CD4-positive, alpha-beta T cell treated with Interferon gamma for 1 hour (primary cell): ENCODE measurements at places on chromosomes 6 and 20.
A peak's percentile ranks its signal among the peaks of the same experiment; 100 is the strongest.

- peak; percentile 70 for DNase-seq
Observed at GRCh38 chr6:158686791-158687381, 37.0 kb downstream of the SYTL3 start.

DNA sequence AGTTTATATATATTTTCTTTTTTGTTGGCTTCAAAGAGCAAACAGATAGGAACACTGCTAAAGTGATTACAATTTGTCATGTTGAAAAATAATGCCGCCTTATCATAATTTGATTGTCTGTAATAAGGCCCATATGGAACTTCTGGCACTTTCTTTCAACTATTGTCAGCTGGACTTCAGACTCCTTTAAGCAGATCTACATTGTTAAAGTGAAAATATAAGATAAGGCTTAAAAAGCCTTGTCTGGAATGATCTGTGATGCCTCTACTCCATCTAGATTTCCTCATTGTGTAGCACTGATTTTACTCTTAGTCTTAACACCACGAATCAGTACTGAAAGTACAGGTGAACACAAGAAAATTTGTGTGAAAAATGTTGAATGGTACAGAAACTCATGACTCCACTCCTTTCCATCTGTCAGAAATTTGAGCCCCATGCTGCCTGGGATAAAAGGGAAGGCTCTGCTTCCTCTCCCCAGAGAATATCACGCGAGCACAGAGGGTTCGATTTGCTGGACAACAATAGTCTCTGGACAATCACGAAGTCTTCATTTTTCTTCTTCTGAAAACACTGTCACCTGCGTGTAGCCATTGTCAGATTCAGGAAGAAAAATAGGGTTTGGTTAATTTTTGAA is 56.0 kb downstream of the BCAS1 start:
- DNase-seq, result no peak

GRCh38 chr6:4776493-4777393 is 539 bp downstream of the CDYL start:
- DNase-seq, result peak; percentile 18

DNA sequence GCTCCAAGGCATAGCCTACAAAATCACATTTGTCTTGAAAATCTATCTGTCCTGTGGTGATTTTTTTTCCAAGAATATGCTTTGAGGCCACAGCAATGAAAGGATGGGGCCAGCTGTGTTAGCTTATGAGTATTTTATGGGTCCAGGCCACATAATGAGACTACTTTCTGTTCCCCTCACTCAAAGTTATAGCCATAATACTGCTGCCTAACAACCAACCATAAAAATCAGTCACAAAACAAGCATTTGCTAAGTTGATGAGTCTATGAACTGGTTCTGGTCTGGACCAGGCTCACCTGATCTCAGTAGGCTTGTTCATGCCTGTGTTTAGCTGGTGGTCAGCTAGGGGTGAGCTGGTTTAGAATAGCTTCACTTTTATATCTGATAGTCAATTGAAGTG is 192.5 kb upstream of the PLCB4 start:
- no peak for DNase-seq

GRCh38 chr20:16952965-16953364 is 204.8 kb downstream of the OTOR start:
- no peak for DNase-seq

DNA sequence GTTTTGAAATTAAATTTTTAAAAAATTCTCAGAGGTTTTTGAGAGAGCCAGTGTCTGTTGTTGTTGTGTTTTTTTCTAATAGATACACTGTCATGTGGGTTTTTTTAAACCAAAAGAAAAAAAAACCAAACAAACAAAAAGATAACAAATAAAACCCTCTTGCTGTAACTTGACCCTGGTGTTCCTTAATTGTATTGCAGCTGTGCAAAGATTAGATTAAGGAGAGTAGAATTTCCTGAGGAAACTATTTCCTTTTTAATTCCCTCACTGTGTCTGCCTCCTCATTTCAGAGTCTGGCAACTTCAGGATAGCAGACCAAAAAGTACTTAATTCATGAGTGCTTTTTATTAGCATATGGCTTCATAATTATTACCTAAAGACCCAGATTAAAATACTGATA is 281.9 kb downstream of the EPM2A start:
- no peak for DNase-seq

DNA sequence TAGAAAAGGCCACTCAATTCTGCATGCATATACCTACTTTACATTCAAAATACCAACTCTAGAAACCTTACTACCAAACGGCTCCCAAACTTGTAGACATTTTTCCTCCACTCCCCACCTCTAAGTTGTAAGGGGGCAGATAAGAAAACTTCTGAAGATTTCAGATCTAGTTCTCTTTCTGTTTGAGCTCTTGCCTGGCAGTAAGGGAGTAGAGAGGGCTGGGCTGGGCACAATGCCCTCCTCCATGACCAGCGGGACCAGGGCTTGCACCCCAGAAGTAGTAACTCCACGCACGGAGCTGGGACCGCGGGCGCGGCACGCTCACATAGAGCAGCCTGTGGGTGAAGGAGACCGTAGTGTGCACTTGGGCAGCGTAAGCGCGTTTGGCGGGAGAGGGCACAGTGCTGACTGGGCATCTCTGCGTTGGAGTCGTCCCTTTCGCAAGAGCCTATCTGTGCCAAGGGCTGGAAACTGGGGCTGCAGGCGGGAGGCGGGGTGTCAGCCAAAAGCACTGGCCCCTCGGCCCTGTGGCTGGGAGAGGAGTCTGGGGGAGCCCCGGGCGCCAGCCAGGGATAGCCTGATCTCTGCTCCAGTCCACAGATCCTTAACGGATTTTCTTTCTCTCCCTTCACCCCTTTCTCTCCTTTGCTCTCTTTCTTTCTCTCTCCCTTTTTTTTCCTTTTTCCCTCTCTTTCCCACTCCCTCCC is 32.4 kb downstream of the PHACTR1 start:
- no peak for DNase-seq

DNA sequence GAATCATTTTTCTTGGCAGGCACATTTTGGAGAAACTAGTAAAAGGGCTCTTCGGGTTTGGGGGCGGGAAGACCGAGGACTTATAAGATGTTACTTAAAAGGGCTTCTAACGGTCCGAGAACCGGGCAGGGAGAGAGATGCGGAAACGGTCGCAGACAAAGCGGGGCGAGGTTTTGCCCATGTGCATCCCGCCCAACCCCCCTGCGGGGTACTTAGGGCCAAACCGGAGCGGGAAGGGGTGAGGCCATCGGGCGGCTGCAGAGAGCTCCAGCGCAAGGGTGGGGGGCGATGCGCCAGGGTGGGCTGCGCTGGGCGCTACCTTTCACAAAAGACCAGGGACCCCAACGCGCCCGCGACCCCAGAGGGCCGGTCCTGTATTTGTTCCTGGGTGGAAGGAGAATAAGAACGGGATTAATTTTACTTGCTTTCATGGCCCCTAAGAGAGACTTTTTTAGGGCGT is 616 bp downstream of the TUBB start:
- DNase-seq, result peak; percentile 60

GRCh38 chr6:82179415-82179814 is 68.1 kb downstream of the IBTK start:
- DNase-seq, result no peak

DNA sequence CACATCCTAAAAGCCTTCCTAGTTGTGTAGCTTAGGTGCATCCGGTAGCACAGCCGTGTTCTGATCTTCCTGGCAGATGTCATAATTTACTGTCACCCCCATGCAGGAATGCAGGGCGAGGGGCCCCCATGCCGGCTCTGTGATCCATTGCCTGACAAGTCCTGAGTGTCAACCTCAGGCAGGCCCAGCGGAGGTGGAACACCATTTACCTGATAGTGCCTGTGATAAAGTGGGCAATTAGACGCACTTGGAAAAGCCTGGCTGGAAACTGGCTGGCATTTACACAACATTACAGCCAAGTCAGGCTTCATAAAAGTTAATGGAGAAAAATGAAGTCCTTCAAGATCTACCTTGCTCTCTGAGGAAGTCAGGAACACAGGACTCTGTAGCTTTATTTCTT is 521.4 kb upstream of the JAG1 start:
- no peak for DNase-seq

DNA sequence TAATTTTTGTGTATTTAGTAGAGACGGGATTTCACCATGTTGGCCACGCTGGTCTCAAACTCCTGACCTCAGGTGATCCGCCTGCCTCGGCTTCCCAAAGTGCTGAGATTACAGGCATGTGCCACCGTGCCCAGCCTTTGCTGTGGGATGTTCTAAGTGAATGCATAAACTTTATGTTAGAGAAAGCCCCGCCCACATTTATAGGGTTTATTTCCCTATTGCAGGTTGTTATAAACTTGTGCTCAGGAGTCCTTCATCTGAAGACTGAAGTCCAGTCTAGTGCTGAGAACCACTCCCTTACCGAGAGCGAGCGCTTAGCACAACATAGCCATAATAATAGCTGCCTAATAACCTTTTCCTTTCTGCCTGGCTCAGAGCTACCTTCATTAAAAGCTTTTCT is 75.4 kb upstream of the ZNF217 start:
- no peak for DNase-seq

DNA sequence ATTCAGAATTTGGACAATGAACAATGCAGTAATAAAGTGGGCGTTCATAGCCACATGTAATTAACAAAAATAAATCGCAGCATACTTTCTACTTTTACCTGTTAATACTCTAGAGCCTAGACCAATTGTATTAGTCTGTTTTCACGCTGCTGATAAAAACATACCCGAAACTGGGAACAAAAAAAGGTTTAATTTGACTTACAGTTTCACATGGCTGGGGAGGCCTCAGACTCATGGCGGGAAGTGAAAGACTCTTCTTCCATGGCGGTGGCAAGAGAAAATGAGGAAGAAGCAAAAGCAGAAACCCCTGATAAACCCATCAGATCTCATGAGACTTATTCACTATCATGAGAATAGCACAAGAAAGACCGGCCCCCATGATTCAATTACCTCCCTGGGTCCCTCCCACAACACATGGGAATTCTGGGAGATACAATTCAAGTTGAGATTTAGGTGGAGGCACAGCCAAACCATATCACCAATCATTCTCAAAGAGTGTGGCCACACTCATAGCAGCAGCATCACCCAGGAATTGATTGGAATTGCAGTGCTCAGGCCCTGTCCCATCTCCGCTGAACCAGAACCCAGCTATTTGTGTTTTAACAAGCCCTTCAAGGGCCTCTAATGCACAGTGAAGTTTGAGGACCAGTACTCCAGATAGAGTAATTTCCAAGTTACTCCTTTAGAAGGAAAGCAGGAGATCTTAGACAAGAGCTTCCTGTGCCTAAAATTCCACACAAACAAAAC is 650.0 kb downstream of the KIF16B start:
- peak; percentile 27 for DNase-seq

DNA sequence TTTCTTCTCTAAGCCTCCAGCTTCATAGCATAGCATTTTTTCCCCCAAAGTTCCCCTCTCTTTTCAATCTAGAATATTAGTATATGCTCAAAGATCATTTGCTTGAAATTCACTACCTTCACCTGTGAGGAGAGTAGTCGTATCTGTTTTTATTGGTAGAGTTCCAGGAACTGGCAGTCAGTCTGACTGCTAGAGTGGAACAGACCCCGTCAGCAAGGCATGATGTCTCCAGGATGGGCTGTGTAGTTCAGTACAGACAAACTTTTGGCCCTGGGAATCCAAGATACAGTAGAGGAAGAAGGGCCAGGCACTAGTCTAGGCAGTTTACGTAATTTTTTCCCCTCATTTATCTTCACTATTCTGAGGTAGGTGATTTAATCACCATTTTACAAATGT is 29.1 kb downstream of the RALY start:
- no peak for DNase-seq

DNA sequence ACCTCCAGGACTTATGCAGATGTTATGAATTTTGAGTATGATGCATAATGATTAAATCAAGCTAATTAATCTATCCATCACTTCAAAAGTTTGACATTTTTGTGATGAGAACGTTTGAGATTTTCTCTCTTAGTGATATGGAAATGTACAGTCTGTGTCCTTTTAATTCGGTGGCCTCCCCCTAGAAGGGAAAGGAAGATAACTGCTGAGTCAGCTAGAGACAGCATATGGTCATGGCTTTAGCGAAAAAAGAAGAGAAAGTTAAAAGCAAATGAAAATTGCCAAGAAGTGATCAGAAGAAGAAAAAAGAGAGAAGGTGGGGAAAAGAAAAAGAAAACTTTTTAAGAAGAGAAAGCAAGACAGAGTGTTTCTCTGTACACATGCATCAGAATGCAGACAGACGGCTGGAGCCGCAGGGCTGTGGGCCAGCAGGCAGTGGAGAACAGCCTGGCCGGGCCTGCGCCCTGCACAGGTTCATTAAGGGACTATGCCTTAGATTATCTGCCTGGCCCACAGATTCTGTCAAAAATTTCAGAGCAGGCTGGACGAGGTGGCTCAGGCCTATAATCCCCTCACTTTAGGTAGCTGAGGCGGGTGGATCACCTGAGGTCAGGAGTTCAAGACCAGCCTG is 7.7 kb downstream of the PRR18 start:
- DNase-seq, result no peak

DNA sequence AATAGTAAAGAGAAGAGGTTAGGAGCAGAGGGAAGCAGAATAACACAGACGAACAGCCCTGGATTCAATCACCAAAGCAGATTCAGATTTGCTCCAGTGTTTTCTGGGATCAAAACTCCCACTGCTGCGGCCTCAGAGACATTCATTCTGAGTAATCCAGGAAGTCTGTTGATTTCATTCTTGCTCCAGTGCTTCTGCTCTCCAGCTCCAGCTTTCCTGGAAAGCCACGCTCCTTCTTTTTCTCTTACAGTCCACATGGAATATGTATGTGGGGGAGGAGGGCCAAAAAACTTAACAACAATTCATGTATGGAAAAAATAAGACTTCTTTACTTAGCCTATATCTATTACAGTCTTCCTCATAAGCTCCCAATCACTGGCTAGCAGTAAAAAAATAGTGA is 26.4 kb upstream of the UST start:
- DNase-seq, result no peak

DNA sequence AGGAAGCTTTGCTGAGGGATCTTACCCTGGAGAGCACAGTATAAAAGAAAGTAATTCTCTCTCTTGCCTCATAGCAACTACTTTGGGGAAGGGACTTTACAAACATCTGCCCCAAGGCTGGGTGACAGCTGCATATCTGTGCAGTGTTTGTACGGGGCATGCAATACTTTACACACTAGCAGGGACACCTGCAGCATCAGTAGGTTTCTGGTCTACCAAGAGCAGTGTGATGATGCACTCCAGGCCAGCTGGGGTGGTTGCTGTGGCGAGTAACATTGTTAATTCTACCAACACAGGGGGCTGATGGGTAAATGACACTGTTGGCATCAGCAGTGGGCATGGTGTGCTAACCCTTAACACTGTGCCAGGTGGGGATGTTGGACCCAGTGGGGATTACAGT is 48.0 kb downstream of the ADTRP start:
- DNase-seq, result peak; percentile 26

DNA sequence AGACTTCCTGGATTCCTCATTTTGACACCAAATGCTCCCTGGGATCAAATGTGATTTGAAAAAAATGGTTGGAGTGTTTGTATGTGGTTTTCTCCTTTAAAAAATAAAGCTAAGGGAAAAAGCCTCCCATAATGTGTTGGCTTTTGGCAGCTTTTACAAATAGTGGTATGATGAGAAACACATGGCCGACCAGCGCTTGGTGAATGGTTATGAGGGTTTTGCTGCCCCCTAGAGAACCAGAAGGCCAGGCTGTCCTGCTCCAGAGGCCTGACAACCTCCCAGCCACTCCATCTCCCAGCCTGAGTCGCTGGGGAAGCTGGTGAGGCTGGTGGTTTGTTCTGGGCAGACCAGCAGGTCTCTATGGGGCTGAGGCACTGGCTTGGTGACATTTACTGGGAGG is 69.3 kb downstream of the CLIC5 start:
- no peak for DNase-seq

GRCh38 chr6:134510920-134511319 is 193.0 kb upstream of the SGK1 start:
- DNase-seq, result no peak

- DNase-seq, result no peak
Observed at GRCh38 chr6:84033523-84034451, at the start of gene MRAP2. Gene MRAP2, plus strand, starts transcription at chr6:84033772. Its CDS starts 21,547 bp downstream, at chr6:84055319.
